Left hindlimb (tissue), 1 donor: ENCODE measurements at places on chromosomes 6 and 20.

GRCh38 chr6:10403385-10404106, 11.3 kb downstream of the TFAP2A start:
- DNase-seq = no peak

GRCh38 chr6:82924799-82925535, 140.7 kb downstream of the UBE3D start:
- no peak for DNase-seq

DNA sequence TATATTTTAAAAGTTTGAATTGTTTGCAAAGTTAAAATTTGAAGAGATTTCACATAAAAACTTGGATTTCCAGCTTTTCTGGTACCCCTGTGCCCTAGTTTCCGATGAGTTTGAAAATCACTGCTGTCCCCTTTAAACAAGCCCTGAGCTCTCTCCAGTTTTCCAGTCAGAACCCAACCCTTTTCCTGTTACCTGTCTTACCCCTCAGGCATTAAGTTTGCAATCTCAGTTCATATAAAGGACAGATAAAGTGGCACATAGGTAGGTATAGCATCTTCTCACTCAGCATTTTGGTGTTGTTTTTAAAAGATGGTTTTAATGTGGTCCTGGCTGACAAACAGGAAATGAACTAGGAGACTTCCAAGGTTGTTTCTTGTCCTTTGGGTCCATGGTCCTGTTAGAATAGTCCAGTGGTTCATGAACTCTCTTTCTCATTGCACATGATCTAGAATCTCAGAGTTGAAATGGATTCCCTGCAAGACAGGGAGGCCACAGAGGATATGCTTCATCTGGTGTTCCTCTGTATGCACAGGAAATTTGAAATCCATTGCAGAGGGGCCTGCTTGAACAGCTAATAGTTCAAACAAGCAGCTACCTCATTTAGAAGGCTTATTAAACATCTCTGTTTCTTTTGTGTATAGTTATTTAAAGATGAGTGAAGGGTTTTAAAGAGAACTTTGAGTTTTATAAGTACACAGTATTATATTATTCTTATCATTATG, 82.7 kb downstream of the JAG1 start:
- DNase-seq = no peak

DNA sequence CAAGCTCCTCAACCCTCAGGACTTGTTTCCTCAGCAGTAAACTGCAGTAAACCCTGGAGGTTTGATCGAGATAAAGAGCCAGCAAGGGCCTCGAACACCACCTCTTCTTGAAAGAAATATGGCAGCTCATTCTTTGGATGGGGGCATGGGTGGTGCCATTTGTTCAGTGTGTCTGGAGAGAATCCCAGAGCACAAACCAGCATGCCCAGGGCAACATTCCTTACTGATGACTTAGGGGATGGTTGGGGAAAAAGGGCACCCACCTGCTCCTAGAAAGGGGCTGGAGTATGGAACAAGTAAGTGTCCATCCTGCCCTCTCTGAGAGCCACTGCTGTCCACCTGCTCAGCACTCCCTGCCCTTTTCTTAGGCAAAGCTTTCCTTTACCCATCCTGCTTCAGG, 31.3 kb upstream of the ZFAND3 start:
- no peak for DNase-seq

- DNase-seq = no peak
Observed at GRCh38 chr20:51876313-51876940, 74.1 kb upstream of the SALL4 start.

DNA sequence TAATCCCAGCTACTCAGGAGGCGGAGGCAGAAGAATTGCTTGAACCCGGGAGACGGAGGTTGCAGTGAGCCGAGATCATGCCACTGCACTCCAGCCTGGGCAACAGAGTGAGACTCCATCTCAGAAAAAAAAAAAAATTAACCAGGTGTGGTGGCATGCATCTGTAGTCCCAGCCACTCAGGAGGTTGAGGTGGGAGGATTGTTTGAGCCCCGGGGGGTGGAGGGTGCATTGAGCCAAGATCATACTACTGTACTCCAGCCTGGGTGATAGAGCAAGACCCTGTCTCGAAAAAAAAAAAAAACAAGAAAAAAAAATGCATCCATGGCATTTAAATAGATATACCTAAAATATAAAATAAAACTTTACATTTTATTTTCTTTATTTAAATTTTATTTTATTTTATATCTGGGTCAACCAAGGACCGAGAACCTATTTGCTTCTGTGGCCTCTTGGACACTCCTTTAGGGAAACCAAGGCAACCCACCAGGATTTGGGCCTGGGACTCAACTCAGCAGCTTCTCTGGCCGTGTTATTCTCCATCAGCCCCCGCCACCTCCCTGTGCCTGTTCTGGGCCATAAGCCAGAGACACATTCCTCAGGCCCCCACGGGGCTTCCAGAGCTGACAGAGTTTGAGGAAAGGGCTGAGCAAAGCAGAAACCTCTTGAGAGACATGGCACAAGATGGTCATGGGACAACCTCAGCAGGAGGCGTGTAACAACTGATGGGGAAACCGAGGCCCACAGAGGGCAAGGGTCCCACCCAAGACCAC, 6.2 kb downstream of the SNTA1 start:
- peak; percentile 78 for DNase-seq

DNA sequence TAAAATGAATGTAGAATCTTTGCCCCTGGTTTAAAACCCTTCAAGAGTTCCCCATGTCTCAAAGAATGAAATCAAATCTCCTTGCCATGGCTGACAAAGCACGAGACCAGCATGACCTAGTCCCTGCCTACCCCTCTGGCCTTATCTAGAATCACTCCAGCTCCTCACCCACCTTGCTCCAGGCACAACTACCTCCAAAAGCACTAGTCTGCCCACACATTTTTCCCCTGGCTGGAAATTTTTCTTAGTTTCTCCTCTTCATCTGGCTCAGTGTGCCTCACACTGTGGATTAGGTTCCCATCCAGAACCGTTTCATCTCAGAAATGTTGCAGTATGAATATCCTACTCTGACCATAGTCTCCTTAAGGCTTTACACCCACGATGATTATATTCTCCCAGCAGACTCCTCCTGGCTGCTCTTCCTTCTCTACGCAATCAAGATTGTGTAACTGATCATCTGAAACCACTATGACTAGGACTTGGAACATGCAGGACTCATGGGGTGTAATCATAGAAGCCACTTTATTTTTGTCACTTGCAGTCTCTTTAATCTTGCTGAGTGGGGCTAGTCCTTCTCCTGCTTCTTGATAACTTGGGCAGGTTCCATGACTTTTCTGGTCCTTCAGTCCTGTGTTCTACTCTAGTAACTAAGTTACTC, 7.8 kb upstream of the MRS2 start:
- DNase-seq = no peak

- DNase-seq = no peak
Observed at GRCh38 chr20:3763671-3764601, 3.6 kb downstream of the ADISSP start.

DNA sequence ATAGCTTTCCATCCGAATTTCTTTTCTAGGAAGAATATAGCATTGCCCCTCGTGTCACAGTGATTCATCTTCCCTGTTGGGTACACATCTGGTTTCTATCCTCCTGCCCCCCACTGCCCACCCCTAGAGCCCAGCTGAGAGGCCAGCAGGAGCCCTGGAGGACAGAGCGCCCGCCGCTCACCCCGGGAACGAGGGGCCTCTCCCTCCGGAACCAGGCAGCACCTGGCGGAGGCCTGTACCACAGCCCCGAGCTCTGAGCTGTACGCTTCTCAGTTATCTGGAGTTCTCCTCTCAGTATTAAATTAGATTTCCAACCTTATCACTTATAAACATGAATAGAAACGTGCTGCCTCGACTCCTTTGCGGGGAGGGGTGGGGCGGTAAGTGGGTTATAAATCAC, 6.0 kb downstream of the ANKRD60 start:
- no peak for DNase-seq

DNA sequence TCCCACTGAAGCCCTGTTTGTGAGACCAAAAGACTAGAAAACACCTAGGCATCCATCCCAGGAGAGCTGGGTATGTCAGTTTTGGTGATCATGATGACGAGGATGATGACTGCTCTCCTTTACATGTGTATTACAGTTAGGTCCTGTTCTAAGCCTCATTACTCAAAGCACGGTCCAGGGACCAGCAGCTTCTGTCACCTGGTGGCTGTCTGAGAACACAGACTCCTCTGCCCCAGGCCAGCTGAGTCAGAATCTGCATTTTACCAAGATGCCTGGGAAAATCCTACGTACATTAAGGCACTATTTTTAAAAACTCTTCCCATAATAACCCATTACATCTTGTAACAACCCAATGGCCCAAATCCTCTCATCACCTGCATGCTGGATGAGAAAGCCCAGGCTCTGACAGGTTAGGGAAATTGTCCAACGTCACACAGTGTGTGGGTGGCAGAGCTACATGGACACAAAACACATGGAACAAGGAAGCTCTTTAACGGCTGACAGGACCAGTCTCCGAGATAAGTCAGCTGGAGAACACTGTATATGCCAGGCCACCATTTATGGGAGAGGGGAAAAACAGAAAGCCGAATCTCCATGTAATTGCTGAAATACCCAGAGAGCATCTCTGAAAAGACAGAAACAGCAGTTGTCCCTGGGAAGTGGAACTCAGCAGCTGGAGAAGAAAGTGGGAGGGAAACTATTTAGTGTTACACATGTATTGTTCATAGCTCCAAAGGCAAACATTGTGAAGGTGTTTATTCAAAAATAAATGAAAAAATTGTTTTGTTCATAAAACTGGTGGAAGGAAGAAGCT, 65.4 kb downstream of the BMP7 start:
- no peak for DNase-seq

GRCh38 chr6:13398421-13398994, 70.2 kb upstream of the TBC1D7 start:
- DNase-seq = no peak

DNA sequence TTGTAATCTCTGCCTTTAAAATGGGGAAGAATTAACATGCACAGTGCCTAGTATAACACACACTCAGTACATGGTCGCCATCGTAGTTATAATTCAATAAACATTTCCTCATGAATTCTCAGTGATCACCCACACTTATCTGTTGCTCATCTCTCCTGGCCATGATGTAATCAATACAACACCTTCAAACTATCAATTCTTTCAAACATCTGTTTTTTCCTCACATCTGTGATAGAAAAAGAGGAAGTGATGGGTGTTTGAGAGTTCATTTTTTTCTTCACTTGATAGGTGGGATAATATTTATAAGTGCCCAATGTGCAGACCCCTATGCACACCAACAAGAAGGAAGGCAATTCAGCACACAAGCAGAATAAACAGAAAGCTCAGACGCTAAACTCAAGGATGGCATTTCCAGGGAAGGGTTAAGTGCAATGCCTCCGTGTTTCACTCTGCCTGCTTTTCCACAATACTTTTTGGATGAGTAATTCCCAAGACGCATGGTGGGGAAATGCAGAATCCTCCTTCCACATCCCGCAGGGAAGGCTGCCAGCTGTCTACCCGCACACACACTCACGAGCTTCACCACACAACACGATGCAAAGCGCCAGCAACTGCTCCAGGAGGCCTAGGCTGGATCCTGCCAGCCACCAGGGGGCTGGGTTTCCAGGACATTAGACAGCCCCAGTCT, 100.3 kb downstream of the GMPR start:
- DNase-seq = peak; percentile 89

DNA sequence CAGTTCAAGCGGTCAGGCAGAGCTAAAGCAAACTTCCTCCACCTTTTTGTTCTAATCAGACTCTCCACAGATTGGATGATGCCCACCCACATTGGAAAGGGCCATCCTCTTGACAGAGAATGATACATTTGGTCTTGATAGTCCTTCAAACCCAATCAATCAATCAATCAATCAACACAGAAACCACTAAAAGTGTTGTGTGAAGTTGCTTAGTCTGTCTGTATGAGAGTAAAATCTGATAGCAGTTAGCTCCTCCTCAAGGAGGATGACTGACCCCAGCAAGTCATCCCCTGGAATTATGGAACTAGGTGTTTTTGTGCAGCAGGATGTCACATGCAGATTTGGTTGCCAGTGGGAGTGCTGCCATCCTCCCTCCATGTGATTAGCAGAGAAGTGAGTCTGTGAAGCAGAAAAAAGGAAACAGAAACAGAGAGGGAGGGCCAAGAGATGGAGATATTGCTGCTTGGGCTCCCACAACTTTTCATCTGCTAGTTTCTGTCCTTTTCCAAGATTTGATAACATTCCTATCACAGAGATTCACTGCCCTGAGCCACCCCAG, 32.0 kb upstream of the SSTR4 start:
- no peak for DNase-seq

- DNase-seq = no peak
Observed at GRCh38 chr20:5484346-5484745, 167.6 kb upstream of the PROKR2 start.

- DNase-seq = no peak
Observed at GRCh38 chr6:28982476-28983266, 22.4 kb downstream of the ZNF311 start.

GRCh38 chr6:4637691-4638433, 138.3 kb upstream of the CDYL start:
- DNase-seq = no peak

DNA sequence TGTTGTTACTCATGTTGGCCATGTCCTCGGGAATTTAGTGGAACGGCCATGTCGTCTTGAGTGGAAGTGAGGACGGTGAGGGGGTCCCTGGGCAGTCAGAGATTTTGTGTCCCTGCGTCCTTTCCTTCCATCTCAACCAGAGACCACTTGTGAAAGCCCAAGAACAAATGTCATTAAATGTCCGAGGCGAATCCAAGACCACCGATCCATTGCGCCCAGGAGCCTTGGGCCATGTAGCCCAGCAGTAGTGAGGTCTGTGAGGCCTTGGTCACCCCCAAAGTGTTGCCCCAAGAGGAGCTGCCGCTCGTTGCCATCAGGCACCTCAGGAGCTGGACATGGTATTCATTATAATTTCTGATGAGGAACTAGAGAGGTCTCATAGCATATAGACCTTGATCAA, 17.4 kb upstream of the MICB start:
- no peak for DNase-seq

DNA sequence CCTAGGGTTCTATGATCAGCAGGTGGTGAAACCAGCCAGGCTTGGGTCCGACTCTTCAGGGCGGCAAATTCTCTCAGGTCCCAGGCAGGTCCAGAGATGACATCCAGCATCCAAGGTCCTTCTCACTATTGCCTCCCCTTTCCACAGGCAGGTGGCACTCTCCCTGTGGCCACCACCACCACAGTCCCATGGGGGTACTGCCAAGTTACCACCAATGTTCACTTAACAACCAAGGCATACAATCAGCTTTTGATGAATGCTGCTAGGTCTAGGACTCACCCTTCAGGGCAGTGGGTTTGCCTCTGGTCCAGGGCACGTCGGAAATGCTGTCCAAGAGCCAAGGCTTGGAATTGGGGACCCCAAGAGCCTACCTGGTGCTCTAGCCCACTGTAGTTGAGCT, 40.4 kb upstream of the UTRN start:
- no peak for DNase-seq
